Left ventricle myocardium superior (tissue), 1 donor: ENCODE measurements at places on chromosomes 6 and 20. TPM values are rescaled to one million over a fixed set of nuclear protein-coding genes. Genes with fewer than 3 reads are reported as not detected.

The SUN5 gene
- not detected for total RNA-seq

The CD83 gene
- total RNA-seq, result 1.6 TPM

The ARMH2 gene
- total RNA-seq, result not detected

The RSPO4 gene
- total RNA-seq, result 0.42 TPM

The OR12D3 gene
- total RNA-seq, result not detected

The MOG gene
- total RNA-seq, result 5.4 TPM

The GPX5 gene
- not detected for total RNA-seq

The RBBP8NL gene
- not detected for total RNA-seq

The PRDM13 gene
- not detected for total RNA-seq

The ZNFX1 gene
- 20.6 TPM for total RNA-seq

The MAP7 gene
- 3.9 TPM for total RNA-seq

The AGER gene
- total RNA-seq, result 3.0 TPM

The AKAP7 gene
- 11.0 TPM for total RNA-seq

The TFAP2C gene
- 0.20 TPM for total RNA-seq

The KCNK5 gene
- 0.50 TPM for total RNA-seq

The SEMG1 gene
- not detected for total RNA-seq

The GSS gene
- total RNA-seq, result 18.6 TPM

The FAM83C gene
- not detected for total RNA-seq

The SLC17A1 gene
- total RNA-seq, result not detected

The RAB44 gene
- 0.07 TPM for total RNA-seq

The GTSF1L gene
- total RNA-seq, result not detected

The KIAA1755 gene
- 5.3 TPM for total RNA-seq

The DLGAP4 gene
- 38.1 TPM for total RNA-seq

The TP53TG5 gene
- 2.1 TPM for total RNA-seq

The TGM3 gene
- total RNA-seq, result not detected

The FGD2 gene
- total RNA-seq, result 8.0 TPM

The ADGRG6 gene
- 3.8 TPM for total RNA-seq

The PERP gene
- total RNA-seq, result 61.9 TPM

The ASF1A gene
- total RNA-seq, result 22.6 TPM

The HCK gene
- total RNA-seq, result 4.4 TPM

The ARHGAP40 gene
- not detected for total RNA-seq
